ENCODE measurements at places on chromosomes 4 and X. TPM values are rescaled to one million over a fixed set of nuclear protein-coding genes. Genes with fewer than 3 reads are reported as not detected.

The MAGEC3 gene
- total RNA-seq, result not detected

The CT55 gene
- not detected for total RNA-seq

The CENPU gene
- 25.7 TPM for total RNA-seq

The PNMA6A gene
- 4.6 TPM for total RNA-seq

The ZNF141 gene
- 3.1 TPM for total RNA-seq

Data from A549 treated with ZK216348 at 1 μM for 4 hours (cell line).